Femur (tissue), 1 donor: ENCODE measurements at places on chromosomes 11 and 22.

GRCh38 chr22:30247974-30248373 lies 1.4 kb upstream of the LIF start:
- DNase-seq = no peak

GRCh38 chr11:78070621-78071020 lies 7.0 kb downstream of the THRSP start:
- DNase-seq = no peak

DNA sequence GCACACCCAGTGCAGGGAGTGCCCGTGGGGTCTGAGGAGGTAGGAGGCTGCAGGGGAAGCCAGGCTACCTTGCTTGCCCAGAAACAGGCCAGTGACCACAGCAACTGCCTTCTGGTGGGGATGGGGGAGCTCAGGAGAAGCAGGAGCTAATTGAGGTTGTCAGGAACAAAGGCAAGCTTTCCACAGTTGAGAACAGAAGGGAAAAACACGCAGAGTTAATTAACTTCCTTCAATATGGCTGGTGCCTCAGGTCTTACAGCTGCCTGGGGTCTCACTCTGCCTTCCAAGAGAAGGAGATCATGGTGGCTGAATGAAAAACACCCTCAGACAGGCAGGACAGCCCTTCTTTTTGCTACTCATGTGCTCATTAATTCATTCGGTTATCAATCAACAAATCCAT lies 127.9 kb upstream of the SYT13 start:
- no peak for DNase-seq

DNA sequence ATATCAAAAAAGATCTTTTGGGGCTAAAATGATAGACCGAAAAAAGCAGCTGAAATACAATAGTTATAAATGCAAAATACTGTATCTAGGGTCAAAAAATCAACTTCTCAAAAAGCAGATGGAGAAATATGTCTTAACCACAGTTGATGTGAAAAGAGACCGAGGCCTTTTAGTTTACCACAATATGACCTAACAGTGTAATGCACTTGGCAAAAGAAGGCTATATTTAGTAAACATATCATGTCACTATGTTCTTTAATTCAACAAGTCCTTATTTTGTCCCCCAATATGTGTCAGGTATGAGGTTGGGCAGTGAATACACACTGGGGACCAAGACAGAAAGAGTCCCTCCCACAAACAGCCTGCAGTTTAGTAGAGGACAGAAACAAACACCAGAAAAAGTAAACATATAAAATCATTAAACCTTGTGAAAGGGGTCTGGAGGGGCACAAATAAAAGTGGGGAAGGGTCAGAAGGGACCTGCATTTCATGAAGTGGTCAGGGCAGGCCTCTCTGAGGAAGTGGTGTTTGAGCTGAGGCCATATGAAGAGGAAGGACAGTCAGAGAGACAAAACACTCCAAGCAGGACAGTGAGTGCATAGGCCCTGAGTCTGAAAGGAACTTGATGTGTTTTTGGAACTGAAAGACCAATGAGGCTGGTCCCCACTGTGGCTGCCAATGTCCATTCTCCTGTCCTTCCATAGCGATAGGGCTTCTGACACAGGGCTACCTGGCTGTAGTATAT lies 53.4 kb downstream of the LIF start:
- DNase-seq = no peak

DNA sequence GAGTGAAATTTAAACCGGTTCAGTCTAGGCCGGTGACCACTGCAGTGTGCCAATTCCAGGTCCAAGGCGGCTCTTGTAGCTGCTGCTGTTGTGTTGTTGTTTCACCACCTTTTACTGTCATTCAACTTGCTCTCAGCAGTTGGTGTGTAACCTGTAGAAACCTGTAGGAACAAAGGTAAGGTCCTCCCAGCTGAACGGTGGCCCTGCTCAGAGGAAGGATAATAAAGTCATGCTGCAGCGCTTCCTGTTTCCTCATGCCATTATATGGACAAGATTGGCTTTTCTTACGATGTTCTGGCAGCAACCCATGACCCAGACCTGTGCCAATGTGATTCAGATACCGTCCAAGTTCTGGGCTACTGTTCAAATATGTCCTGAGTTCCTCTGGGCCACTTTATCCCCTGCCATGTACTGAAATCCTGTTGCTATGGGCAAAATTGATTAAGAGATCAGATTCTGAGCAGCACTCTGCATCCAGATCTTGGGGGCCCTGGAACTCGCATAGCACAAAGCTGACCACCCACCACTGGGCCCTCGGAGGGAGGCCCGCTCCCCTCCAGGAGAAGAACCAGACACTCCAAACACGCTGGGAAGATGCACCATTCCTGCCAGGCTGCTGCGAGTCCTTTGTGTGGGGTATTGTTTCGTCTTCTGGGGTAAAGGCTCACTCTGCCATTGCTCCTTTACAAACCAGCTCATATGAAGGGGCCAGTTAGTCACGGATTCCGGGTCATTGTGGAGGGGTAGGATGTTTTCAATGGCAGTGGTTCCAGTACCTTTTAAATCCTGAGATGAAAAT lies 13.2 kb downstream of the FAM181B start:
- DNase-seq = no peak

- DNase-seq = peak; percentile 57
These were observed 7.2 kb downstream of the TMEM86A start for GRCh38 chr11:18705651-18706281.

- DNase-seq = no peak
These were observed 48.5 kb downstream of the PPP6R3 start for GRCh38 chr11:68509066-68509465.

GRCh38 chr11:9760193-9760575 lies 96.3 kb downstream of the SWAP70 start:
- DNase-seq = peak; percentile 92

DNA sequence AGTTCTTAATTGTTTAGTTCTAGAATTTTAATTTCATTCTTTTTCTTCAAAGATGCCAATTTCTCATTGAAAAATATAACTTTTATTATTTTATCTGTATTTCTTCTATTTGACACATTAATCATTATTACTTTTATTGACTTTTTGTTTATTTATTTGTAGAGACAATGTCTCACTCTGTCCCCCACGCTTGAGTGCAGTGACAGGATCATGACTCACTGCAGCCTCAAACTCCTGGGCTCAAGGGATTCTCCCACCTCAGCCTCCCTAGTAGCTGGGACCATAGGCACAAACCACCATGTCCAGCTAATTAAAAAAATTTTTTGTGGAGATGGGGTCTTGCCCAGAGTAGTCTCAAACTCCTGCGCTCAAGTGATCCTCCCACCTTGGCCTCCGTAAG lies 30.3 kb upstream of the FBLN1 start:
- DNase-seq = no peak

DNA sequence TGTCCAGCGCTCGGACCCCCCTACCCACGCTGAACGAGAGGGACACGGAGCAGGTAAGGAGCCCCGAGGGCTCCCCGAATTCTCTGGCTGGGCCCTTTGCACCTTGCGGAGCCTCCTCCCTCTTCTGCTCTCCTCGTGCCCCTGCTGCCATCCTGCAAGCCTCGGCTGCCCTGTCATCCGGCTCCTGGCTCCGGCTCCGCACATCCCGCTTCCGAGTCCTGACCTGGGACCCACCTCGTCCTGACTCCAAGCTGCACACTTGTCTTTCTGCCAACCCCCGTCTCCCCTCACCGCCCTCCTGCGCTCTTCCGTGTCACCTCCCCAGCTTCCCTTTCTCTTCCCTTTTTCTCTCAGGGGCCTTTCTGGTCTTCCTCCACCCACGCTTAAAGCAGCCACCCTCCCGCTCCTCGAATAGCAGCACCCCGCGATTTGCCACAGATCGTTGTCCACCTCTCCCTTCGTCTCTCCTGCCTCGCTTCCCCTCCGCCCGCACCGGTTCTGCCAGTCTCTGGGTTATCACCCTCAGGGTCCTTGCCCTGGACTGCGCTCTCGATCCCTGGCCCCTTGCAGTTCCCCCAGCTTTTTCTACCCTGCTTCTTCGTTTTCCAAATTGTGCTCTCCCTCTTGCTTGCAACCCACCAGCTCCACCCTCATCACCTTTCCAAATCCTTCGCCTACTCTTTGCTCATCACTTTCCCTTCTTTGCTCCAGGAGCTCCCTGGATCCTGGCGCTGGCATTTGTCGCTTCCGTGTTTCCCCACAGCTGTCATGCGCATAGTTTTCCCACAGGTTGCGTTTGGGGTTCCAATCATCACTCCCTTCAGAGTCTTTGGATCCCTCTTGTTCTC lies 822 bp downstream of the MARK2 start:
- peak; percentile 61 for DNase-seq

- no peak for DNase-seq
These were observed 8.7 kb upstream of the DAGLA start for GRCh38 chr11:61671527-61671926.

DNA sequence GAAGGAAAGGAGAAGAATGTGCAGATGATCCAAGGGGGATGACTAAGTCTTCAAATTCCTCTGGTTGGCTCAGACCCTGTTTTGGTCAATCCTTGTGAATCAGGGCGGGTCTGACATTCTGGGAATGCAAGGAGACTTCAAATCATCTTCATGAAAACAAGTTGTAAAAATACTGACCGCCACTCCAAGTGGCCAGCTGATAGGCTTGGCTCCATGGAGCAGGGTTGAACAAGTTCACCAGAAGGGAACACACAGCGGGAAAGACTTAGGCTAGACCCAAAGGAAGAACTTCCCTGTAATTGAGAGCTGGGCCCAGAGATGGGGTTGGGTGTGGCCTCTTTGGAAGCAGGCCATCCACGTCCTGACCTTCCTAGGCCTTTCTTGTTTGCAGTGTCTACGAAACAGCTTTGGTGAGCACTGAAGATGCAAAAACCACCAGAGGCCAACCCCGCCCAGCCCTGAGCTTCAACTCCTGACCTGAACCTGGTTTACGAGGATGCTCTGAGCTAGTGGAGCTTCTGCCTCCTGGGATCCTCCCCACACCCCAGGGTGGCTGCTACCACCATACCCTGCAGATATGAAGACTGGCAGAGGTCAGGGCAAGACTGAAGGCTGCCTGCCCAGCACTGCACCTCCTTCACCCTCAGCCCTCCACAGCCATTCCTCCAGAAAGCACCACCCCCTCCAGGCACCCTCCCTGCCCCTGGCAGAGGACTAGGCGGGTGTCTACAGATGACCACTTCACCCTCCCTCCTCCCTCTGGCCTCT lies 26.1 kb downstream of the GDPD5 start:
- DNase-seq = peak; percentile 60

- no peak for DNase-seq
These were observed 54.0 kb downstream of the PRR5L start for GRCh38 chr11:36350137-36350513.

DNA sequence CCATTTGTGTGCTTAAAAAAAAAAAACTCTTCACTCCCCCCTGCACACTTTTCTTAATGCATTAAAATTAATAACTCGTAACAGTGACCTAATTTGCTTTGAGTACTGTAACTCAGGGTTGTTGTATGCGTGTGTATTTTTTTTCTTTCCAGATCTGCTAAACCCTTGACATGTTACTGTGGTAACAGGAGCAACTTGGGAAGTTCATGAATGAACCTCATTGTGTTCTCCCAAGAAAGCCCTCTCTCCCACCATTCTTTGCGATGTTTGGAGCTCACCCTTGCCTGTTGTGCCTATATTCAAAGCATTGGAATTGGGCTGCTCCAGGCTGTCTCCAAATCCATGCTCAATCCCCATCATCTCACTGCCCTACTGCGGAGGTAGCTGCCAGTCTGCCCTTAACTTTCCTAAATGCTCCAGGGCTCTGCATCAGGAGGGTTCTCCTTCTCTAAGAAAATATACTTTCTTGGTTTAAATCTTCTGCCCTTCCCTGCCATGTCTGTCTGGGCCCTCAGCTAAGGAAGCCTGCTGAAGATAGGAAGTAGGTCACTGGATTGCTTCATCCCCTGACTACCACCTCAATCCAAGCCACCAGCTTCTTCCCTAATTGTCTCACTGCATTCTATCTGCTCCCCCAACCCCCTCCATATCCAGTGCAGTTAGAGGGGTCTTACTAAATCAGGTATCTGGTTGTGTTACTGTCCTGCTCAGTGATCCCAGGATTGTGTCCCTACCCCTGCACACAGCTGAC lies 70.3 kb downstream of the KIRREL3 start:
- DNase-seq = no peak

DNA sequence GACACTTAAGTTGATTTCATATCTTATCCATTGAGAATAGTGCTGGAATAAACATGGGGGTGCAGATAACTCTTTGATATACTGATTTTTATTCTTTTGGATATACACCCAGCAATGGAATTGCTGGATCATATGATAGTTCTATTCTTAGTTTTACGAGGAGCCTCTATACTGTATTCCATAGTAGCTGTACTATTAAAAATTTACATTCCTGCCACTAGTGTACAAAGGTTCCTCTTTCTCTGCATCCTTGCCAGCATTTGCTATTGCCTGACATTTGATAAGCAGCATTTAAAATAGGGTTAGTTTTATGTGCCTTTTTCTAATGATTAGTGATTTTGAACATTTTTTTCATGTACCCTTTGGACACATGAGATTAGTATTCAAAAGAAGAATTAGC lies 554.2 kb downstream of the JRKL start:
- DNase-seq = no peak

DNA sequence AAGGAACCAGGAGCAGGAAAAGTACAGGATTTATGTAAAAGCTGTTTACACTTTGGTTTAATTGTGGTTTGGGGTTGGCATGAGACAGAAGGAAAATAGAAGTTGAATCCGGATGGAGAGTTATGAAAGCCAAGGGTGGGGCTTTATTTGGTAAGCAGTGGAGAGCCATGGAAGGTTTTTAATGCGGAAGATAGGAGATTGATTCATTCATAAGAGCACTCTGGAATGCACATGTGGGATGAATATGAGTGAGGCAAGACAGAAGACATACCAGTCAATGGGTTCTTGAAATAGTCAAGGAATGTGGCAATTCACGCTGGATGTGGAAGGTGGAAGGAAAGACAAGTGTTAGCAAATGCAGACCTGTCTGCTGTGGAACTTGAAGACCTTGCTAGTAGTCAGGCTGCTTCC lies 9.3 kb upstream of the GLB1L3 start:
- no peak for DNase-seq

- no peak for DNase-seq
These were observed 383.8 kb downstream of the AASDHPPT start for GRCh38 chr11:106461148-106461691.

GRCh38 chr11:2932850-2933251 lies 3.6 kb upstream of the PHLDA2 start:
- no peak for DNase-seq

DNA sequence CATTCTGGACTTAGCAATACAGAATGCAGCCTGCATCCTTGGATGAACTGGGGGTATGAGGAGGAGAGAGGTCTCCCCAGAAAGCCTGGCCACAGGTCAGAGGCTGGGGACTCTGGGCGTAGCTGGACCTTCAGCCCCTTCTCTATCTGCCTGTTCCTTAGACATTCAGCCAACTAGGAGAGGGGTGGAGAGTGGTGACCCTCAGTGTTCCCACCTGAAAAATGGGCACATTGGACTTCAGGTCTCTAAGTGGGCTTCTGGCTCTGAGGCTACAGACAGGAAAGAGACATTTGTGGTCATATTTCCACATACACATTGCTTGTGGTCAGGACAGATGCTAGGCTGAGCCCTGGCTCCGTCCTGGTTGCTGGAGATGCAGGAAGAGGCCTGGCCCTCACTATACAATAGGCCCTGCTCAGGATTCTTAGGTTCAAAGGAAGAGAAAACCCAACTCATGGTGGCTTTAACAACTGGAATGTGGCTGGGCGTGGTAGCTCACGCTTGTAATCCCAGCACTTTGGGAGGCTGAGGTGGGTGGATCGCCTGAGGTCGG lies 30.1 kb upstream of the CBX7 start:
- DNase-seq = no peak
